Karpas-422 (cell line): ENCODE measurements at places on chromosomes 5 and 9.

GRCh38 chr9:128419061-128419925 lies 1.4 kb upstream of the CERCAM start:
- DNase-seq, result no peak

DNA sequence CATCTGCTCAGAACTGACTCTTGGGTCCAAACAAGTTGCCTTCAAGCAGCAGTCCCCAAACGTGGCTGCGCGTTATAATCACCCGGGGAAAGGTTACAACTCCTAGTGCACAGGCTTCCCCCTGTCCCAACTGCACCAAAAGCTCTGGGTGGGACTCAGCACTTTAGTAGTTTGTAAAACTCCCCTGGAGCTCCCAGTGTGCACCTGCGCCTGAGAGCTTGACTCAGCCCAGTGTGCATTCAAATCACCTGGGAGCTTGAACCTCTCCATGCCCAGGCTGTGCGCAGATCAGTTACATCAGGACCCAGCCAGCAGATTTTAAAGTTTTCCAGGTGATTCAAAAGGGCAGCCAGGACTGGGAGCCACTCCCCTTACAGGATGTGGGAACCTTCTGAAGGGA lies 151.4 kb downstream of the COL23A1 start:
- DNase-seq, result no peak

DNA sequence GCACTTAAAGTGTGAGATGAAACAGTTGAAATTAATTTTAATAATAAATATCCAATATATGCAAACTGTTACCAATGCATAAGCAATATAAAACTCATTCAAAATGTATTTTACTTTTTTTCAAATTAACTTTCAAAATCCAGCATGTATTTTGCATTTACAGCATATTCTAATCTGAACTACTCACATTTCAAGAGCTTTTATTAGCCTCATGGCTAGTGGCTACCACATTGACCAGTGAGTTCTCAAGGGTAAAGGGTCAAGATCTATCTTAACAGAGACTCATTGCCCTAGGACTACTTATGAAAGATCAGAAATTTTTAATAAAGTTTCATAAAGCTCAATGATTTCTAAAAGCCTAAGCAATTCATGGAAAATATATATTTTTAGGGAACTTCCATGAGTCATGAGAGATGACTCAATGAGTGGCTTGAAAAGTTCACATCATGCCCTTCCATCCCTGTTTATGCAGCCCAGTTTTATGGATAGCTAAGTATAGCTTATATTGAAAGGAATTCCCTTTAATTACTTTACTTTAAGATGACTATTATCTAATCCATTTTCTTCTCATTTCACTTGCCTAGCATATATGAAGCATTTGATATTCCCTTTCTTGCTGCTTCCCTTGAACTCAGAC lies 608.6 kb downstream of the SLCO4C1 start:
- no peak for DNase-seq

DNA sequence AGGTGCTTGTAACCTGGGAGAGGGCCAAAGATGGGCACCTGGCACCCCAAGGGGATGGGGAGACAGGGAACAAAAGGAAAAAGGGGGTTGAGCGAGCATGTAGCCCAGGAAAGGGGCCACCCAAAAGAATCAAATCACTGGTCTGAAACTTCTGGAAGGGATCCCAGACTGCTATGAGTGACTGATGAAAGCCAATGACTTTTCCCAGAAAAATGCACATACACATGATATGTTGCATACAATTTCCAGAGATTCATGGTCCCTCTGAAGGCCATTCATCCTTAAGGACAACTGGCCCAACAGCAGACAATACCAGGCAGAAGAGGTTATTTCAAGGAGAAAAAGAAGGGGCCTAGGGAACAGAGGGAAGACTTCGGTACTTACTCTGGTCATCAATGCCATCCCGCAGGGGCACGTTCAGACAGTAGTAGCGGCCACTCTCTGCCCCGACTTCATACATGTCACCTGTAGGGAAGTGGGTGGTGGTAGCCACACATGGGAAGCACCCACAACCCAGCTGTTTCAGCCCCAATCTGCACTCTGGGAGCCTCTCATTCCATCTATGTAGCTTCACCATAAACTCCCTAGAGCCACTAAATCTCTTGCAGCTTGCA lies 8.4 kb downstream of the HDAC3 start:
- DNase-seq, result no peak

DNA sequence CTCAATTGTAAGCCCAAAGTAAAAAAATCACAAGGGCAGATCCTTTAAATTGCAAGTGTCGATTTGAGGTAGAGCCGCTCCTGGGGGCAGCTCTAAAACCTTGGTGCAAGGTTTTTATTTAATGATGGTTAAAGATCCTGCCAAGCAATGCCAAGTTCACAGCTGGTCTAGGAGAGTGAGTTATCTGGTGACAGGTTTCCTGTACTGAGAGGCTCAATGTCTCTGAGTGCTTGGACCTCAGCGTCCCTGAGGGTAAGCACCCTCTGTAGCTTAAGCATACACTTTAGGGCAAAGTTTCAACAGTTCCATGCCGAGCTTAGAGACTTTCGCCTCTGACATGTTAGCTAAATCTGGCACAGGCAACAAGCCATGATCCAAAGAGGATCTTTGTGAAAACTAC lies 119.8 kb upstream of the EGFLAM start:
- no peak for DNase-seq

DNA sequence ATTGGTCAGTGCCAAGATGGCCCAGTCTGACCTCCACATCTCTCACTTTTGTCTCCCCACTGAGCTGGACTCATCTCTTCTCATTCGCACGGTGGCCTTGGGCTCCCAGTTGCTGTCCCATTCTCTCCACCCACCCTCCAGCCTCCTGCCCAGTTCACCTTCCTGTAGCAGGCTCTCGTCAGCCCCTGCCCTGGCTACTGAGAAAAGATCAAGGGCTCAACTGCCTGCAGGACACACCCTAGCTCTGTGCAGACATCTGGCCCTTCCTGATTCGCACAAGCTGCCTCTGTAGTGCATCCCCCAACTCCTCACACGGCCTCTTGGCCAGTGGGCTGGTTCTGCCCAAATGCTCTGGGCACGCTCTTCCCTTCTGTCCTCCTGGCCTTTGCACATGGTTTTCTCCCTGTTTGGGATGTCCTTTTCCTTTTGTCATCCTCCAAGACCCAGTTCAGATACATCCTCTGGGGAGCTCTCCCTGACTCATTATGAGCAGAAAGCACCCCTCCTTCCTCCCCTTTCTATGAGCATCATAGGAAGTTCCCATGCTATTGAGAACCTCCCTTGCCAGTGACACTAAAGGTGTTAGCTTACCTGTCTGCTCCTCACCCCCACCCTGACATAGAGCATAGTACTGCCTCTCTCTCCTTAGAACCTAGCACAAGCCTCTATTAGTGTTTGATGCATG lies 78.5 kb upstream of the TGFBR1 start:
- no peak for DNase-seq

- DNase-seq, result peak; percentile 56
Observed at GRCh38 chr9:6417186-6417585, 4.2 kb downstream of the UHRF2 start.

DNA sequence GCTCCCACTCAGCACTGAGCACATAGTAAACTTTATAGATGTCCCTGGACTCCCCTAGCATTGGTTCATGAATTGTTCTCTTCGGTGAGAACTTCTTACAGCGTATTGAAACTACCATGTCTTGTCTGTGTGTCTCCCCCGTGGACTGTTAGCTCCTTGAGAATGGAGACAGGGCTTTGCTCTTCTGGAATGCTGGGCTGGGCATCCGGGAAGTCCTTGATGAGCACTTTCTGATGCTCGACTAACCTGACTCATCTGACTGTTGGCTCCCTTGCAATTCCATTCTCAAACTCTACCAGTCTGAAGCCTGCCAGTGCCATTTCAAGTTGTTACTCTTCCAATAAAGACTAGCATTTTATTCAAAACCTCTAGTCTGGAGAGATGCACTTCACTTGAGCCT lies 15.0 kb upstream of the PFDN1 start:
- no peak for DNase-seq

GRCh38 chr5:102380174-102380573 lies 84.1 kb upstream of the SLCO4C1 start:
- DNase-seq, result no peak

GRCh38 chr5:178385496-178385890 lies 152.9 kb upstream of the PHYKPL start:
- peak; percentile 35 for DNase-seq

DNA sequence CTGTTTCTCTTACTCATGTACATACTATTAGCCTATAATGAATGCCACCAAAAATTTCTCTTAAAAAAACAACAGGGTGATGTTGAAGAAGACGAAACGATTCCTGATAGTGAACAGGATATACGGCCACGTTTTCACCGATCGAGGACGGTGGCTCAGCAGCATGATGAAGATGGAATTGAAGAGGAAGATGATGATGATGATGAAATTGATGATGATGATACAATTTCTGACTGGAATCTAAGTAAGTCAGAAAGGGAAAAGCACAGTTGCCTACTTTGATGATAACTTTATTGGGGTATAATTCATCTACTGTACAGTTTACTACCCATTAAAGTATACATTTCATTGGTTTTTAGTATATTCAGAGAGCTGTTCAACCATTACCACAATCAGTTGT lies 66.5 kb downstream of the TNPO1 start:
- no peak for DNase-seq

DNA sequence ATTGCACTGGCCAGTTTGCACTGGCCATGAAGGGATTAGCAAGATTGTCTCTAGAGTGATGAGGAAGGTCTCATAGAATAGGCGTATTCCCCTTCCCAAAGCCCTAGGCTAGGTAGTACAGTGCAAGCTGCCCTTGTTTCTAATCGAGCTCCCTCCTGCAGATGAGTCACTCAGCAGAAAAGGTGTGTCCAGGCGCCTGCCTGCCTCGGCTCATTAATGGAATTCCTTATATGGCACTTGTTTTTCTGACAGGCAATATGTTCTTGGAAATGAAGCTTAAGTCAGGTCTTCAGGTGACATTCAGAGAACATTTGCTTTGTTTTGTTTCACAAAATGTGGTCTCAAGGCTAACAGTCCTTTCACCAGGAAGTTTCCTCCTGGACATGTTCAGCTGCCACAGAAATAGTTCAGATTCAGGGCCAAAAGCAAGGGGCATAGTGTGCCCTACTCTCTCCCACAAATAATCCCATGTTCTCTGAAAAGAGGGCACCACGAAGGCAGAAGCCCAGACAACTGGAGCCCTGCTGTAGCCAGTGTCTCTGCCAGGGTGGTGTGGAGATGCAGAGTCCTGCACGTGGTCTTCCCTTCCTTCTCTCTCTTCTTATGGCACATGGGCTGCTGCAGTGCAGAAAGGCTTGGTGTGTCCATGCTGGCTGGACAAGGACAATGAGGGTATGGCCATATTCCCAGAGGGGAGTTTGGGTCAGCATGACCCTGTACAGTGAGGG lies 281.1 kb upstream of the MAP3K1 start:
- DNase-seq, result no peak

DNA sequence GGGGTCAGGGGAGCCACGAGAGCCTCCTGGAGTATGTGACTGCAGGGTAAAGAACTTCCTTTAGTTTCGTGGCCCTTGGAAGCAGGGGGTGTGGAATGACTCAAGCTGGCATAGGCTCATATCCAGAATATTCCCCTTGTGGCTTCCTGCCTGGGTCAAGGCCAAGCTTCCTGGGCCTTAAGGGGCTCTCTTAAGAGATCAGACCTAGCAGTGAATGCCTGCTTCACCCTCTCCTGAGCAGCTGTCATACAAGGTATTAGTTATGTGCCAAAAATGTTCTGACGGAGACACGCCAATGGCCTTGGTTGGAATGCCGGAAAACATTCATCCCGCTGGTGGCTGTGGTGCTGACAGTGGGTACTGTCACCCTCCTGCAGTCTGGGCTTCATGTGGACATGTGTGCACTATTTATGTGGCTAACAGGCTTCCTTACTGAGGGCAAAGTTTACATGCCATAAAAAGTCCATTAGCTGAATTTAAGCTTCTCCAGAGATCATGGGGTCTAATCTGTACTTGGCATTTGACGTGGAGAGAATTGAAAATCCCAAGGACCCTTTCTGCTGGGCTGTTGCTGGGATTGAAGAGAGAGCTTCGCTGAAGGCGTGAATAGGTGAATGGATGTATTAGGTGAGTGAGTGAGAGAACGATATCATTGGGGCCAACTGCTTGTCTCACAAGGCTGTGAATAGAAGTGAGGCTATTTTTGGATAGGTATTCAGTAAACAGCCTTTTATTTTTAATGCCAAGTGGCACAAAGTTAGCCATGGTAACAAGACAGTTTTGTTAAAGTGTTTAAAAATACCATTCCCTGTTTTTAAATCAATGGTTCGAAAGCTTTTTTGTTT lies 156.8 kb downstream of the MACROH2A1 start:
- DNase-seq, result no peak

DNA sequence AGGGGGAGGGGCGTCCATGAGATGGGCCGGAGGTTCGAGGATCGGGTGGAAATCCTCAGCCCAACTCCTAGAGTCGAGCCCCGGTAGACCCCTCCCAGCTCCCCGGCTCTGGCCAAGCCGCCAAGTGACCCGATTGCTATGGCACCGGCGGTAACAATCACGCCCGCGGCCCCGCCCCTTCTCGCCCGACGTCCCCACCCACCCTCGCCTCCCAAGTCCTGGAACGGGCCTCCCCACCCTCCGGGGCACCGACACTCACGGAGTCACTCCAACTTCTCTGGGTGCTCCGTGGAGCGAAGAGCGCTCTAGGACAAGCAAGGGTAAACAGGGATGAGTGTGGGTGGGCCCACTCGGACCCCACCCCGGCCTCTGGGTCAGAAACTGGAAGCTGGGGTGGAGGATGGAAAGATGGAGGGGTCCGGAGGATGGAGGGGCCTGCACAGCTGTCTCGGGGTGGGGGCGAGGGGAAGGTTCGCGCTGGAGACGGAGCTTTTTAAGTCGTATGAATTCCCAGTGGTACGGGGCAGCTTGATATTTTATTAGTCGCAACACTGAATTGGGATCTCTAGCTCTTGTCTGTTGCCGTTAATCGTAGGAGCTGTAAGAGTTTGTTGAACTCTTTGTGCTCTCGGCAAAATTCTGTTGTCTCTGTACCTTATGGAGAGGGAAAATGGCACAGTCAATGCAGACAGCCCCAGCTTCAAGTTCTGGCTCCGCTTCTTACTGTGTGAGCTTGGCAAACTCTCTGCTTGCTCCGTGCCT lies at the start of gene SPACA9:
Gene SPACA9, plus strand, starts transcription at position 204 of the 762 bp plus-strand sequence. CDS start 5,050 bp downstream, outside the sequence.
- DNase-seq, result peak; percentile 64

GRCh38 chr5:170314541-170315095 lies 17.0 kb upstream of the LCP2 start:
- no peak for DNase-seq

DNA sequence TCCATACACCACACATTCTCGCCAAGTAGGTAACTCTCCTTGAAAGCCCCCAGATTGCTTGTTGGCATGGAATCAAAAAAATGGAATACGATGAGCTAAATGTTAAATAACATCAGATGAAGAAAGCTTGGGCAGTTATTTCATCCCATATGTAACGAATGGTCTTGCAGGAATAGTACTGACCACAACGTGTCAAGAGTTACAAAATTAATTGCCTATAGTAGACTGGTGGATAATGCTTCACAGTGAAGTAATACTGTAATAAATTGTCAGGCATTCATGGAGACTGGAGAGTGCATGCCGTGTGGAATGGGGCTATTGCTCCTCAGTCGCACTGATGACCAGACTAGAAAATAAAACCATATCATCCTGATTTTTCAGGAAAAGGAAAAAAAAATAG lies 1628.7 kb downstream of the MAT2B start:
- no peak for DNase-seq

DNA sequence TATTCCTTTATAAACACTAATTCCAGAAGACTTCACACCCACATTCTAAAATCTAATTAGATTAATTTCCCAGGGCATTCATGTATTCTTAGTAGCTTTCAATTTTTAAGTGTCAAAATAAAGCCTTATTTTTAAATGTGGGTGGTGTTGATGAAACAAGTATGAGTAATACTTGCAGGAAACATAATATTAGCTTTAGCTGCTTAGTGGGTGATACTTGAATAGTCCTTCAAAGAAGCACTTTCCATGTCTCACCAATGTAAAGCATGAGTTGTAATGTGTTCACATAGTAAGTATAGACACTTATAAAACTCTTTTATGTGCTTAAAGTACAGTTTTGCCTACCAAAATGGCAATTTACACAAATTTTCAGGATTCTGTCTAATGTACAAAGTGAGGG lies 6.9 kb downstream of the FNBP1 start:
- DNase-seq, result no peak
